T-helper 17 cell (primary cell): ENCODE measurements at places on chromosomes 16 and 17. TPM values are rescaled to one million over a fixed set of nuclear protein-coding genes. Genes with fewer than 3 reads are reported as not detected.
A peak's percentile ranks its signal among the peaks of the same experiment; 100 is the strongest.

GRCh38 chr16:67393111-67393787 lies at the start of gene TPPP3:
Gene TPPP3, minus strand, starts transcription at chr16:67393498. Its CDS starts 2,387 bp downstream, at chr16:67391111.
- H3K4me3 ChIP-seq: peak within 1 kb of the TSS; percentile 92
- peak within 1 kb of the TSS; percentile 54 for H3K27ac ChIP-seq
- peaks cover 22% of the 10 kb centered on the region for H3K27me3 ChIP-seq
- peak; percentile 19 for DNase-seq
- H3K36me3 ChIP-seq: peaks cover 8% of the 10 kb centered on the region

The TERB1 gene
- total RNA-seq: 0.40 TPM

The CX3CL1 gene
- total RNA-seq: not detected

DNA sequence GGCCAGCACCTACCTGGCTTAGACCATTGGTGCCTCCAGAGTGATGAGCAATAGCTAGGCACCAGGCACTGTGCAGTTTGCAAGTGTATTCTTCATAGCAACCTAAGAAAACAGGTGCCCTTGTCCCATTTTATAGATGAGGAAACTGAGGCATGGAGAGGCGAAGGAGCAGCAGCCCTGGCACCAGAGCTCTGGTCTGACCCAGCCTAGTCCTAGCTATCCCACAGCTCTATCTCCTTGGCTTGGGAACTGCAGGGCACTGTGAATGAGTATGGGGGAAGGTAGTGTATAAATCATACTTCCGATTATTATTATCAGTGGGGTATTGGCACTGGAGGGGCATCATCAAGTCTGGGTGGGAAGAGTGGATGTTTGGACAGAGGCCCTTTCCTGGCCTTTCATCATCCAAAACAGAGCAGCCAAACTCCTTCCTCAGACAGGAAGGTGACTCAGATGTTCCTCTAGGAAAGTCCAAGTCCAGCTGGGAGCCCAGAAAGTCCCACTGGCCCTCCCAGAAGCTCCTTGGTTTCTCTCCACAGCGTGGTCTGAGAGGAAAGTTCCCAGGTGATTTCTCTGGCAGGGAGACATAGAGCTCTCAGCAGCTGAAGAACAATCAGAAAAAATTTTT lies 32.0 kb upstream of the PLLP start:
- H3K27me3 ChIP-seq: peaks cover 4% of the 10 kb centered on the region
- no peak for DNase-seq
- no peak overlapping the region for H3K27ac ChIP-seq
- H3K4me3 ChIP-seq: no peak overlapping the region

DNA sequence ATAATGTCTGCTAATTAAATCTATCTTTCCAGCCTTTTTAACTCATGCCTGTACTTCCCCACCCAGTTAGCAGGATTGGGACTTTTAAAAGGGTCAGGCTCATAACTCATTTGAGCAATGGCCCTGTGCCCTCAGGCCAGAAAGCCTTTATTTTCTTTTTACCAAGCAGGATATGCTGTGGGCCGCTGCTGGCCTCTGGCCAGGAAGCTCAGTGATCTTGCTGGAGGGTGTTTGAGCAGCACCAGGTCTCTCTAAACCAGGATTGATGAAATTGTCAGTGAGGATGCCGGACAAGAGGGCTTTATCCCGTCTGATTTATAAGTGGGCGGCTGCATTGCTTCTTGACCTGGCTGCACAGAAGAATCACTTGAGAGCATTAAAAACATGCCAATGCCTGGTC lies 187.8 kb downstream of the RAB11FIP4 start:
- no peak overlapping the region for H3K27ac ChIP-seq
- peaks cover 19% of the 10 kb centered on the region for H3K27me3 ChIP-seq
- no peak for DNase-seq
- H3K4me3 ChIP-seq: no peak overlapping the region

- H3K27ac ChIP-seq: peak overlapping the region; percentile 75
- peaks cover 6% of the 10 kb centered on the region for H3K36me3 ChIP-seq
- peaks cover 51% of the 10 kb centered on the region for H3K27me3 ChIP-seq
- no peak for DNase-seq
- H3K4me1 ChIP-seq: peaks cover 19% of the 10 kb centered on the region
- H3K4me3 ChIP-seq: no peak overlapping the region
These were observed 21.0 kb upstream of the ITGAX start for GRCh38 chr16:31333686-31334649.

- H3K4me3 ChIP-seq: no peak overlapping the region
- H3K27ac ChIP-seq: no peak overlapping the region
These were observed 20.7 kb upstream of the BCAR1 start for GRCh38 chr16:75272097-75272551.

DNA sequence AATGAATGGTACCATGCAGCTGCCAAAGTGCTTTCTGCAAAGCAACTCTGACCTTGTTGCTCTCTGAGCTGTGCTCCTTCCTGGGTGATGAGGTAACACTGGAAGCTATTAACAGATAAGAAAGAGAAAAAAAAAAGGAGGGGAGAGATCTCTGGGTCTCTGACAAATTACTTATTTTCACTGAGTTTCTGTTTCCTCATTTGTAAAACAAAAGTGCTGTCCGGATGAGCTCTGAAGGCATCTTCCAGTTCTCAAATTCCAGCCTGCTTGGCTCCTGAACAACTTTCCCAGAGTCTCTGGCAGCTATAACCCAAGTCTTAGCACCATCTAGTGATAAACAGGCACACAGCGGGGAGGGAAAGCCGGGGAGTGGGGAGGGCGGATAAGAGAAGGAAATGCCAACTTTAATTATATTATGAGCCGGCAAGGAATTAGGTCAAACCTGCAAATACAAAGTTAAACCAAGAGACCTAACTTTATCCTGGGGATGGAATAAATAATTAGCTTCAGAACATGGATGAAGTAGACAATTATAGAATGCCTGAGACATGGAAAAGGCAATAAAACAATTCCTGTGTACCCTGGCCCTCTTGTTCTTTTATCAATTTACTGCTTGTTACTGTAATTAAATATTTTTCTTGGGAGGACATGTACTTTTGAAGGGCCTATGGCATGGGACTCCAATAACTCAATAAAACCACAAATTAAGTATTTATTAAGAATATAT lies 61.3 kb upstream of the KIFC3 start:
- peaks cover 34% of the 10 kb centered on the region for H3K27me3 ChIP-seq
- H3K36me3 ChIP-seq: no peaks in the 10 kb centered on the region
- H3K27ac ChIP-seq: no peak overlapping the region
- DNase-seq: no peak
- no peak overlapping the region for H3K4me3 ChIP-seq

GRCh38 chr16:1968146-1968953 lies 1.7 kb downstream of the RNF151 start:
- no peak overlapping the region for H3K27ac ChIP-seq
- peaks cover 6% of the 10 kb centered on the region for H3K36me3 ChIP-seq
- no peak overlapping the region for H3K4me3 ChIP-seq
- no peak for DNase-seq
- H3K27me3 ChIP-seq: no peaks in the 10 kb centered on the region
- H3K4me1 ChIP-seq: peaks cover 48% of the 10 kb centered on the region

The KRT40 gene
- total RNA-seq: not detected

DNA sequence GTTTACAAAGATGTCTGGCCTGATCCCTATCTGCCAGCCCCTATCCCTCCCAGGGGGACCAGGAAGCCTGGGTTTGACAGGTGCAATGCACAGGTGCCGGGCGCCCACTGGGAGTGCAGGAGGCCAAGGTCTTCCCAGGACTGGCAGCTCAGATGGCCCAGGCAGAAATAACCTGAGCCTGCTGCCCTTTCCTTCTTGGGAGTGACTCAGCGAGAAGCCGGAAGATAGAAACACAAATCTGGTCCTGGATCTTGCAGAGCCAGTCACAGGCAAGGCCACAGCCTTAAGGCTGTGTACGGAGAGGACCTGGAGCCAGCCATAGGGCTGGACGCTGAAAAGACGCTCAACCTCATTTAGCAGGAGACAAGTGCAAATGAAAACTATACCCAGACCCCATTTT lies 27.7 kb downstream of the GPR142 start:
- peaks cover 30% of the 10 kb centered on the region for H3K27me3 ChIP-seq
- H3K4me1 ChIP-seq: peaks cover under 1% of the 10 kb centered on the region
- no peak for DNase-seq
- H3K36me3 ChIP-seq: no peaks in the 10 kb centered on the region
- H3K4me3 ChIP-seq: no peak overlapping the region

DNA sequence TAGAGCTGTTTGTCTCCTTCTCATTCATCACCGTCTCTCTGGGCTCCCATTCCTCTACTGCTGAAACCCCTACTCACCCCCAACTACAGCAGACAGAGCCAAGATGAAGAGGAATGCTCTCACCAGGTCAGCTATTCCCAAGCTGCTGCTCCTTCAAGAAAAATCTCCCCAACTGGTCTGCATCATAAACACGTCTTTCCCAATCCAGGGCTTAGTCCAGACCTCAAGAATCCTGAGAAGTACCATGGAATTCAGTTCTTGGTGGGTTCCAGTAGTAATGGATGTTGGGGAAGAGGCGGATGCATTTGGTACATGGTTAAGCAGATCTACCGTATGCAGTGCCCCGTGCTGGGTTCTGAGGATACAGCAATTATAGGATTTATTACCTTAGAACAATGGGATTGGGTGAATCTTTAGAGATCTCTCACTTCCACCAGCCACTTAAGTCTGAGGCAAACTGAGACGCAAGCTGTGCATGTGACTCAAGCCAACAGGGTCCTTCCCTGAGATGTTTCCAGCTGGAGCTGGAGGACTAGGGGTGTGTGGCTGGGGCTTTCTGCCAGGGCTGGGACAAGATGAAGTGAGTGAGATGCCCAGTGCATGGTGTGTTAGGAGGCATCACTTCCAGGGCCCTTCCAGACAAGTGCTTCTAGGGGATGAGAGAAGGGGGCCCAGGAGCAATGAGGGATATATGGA lies 232.7 kb upstream of the CDH5 start:
- H3K4me3 ChIP-seq: no peak overlapping the region
- DNase-seq: no peak
- H3K27me3 ChIP-seq: peaks cover 44% of the 10 kb centered on the region
- no peaks in the 10 kb centered on the region for H3K36me3 ChIP-seq
